ENCODE measurements at places on chromosomes 7 and 10. TPM values are rescaled to one million over a fixed set of nuclear protein-coding genes. Genes with fewer than 3 reads are reported as not detected.

DNA sequence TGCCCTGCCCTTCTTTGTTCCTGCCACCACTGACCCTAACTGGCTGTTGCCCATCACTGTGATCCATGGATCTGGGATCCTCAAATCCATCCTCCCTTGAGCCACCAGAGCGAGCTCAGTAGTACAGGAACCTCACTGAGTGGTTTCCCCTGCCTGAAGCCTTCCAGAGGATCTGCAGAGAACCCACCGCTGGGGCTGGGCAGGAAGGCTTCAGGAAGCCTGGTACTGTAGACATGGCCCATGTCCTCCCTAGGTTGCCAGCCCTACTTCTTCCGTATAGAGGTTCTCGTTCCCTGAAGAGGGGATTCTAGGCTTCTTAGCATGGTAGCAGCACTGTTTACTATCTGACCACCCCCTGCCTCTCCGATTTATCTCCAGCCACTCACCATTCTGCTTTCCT lies 687.3 kb upstream of the FOXK1 start:
- no peak for DNase-seq

The NPY4R gene
- total RNA-seq = 0.17 TPM

The PDZD8 gene
- total RNA-seq = 29.1 TPM

DNA sequence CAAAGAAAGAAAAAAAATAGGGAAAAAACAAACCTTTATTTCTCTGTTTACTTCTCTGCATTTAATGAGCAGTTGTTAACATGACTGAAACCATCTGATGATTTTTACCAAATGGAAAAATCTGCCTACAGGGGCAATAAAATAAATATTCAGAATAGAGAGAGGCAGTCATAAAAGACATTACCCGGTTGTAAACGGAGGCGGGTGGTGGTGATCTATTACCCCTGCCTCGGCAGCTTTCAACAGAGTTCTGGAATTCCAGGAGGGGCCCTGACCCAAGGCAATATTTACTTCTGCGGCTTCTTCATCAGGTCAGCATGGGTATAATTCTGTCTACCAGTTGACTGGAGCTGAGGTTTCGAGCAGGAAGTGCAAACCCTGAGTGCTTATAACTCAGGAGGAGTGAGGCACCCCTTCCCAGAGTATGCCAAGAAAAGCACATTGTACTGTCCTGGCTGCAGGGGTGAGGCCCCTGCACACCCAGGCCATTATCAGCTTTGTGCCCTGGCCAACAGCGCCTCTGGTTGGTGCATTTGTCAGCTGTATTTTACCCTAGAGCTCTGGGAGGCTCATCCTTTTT lies 8.2 kb upstream of the CXCL12 start:
- DNase-seq = no peak

DNA sequence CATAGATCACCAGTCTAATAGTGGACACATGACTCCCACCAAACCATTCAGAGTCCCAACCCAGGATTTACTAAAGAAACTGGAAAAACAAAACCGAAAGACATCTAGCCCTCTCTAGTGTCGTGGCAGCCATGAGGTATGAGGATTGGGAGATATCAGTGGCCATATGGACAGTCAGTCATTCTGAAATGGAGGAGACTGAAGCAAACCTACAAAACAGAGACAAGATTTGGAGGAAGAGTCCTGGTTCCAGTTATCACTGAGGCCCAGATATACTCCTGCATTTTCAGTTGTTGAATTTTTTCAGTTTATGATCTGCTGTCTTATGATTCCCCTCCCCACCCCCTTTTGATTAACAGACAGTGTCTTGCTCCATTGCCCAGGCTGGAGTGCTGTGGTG lies 9.1 kb upstream of the RALA start:
- DNase-seq = no peak

All from foreskin keratinocyte (primary cell).